ENCODE measurements at places on chromosomes 12 and 14.

DNA sequence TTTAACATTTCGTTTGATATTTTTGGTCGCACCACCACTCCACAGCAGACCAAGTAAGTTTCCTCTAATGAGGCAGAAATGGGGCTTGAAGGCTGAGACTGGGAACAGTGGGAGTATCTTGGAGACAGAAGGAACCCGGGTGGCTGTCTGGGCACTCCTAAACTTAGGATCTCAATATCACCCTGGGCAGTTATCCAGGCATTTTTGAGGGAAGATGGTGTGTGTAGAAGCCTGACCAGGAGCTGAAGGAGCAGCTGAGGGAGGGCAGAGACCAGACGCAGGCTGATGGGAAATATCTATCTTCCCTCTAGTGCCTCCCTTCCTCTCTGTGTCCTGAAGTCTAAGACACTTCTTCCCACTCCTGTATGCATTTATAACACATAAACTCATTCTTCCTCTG, 10.7 kb downstream of the MARS1 start:
- no peak for DNase-seq

DNA sequence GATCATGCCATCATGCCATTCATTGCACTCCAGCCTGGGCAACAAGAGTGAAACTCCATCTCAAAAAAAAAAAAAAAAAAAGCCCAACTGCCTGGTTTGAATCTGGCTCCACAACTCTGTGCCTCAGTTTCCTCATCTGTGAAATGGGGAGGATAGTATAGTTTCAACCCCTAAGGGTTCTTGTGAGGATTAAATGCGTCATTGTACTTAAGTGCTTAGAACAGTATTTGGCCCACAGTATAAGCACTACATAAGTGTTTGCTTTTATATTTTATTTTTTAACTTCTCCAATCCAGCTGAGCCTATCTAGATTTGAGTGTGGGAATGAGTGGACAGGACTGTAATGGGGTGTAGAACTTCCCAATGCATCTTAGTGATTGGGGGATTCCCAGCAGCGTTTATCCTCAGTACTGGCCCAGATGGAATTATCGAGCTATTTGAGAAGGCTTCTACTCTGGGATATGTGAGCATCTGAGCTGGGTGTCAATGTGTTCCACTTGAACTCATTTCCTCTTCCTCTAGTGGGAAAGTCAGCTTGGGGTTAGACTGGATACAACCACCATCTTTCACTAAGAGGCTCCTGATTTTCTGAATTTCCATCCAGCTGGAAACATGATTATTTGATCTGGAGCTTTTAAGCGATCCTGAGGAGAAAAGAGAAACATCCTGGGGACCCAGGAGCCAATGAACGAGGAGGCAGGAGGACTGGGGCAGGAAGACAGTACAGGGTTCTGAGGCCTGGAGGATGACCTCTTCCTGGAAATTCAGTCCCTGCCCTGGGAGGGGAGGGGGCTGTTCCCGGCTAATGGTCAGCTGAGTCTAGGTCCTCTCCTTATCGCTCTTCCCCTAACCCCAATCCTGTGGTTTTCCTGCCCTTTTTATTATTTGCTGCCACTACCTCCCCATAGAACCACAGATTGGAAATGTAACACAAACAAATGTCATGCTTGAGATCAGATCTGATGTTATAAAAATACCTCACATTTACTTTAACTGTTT, 9.3 kb upstream of the ESPL1 start:
- DNase-seq = no peak

DNA sequence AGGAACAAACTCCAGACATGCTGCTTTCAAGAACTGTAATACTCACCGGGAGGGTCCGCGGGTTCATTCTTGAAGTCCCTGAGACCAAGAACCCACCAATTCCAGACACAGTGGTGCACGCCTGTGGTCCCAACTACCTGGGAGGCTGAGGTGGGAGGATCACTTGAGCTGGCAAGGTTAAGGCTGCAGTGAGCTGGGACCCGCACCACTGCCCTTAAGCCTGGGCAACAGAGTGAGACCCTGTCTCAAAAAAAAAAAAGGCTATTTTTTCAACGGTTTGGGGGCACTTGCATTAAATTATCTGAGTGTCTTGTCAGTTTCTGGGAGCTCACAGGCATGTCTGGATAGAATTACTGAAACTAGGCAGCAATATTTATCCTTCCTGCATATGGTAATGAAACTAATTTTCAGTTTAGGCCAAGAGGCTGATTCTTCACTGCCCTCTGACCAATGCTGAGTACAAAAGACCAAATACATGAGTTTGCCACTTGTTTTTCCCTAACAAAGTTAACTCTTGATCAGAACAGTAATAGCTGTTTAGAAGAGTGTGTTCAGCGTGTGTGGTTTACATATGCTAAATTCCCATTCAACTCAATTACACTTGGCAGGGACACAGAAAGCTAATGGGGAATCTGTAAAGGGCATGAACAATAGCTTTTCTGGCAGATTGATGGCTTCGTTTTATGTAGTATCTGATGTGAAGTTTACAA, 65.8 kb upstream of the RASSF3 start:
- DNase-seq = peak; percentile 45

DNA sequence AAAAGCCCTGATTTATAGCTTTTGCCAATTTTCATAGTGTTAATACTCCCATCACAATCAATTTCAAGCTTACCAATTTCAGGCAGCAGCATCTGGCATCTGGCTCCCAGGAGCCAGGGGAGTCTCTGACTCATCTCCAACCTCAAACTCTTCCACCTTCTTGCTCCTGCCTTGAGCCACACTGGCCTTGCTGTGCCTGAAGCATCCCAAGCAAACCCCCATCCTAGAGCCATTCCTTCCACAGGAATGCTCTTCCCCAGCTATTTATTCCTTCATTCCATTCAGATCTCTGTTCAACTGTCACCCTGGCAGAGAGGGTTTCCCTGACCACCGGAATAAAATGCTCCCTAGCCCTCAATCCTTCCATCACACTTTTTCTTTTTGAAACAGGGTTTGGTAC, 13.9 kb upstream of the PPP1CC start:
- no peak for DNase-seq

GRCh38 chr12:106106061-106106566, 32.6 kb downstream of the NUAK1 start:
- no peak for DNase-seq

- DNase-seq = no peak
These were observed 2.5 kb upstream of the CCND2 start for GRCh38 chr12:4270831-4271716.

GRCh38 chr14:99734406-99735051, 50.4 kb downstream of the CYP46A1 start:
- no peak for DNase-seq

DNA sequence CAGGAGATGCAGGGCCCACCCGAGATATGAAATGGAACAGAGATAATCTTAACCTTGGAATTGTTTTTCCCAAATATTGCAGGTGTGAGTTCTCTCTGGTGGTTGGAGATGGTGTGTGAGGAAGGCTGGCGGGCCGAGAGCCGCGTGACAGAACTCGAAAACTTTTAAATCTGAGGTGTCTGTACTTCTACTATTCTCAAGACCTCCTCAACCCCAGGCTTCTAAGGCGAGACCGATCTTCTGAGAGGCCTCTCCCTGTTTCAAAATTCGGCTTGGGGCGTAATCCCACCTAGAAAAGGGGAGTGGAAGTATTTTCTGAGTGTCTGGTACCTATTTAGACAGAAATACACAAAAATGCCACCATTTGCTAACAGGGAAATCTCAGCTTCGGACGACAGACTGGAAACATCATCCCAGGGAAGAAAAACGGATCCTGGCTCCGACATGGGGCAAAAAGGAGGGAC, 611 bp downstream of the SARNP start:
- DNase-seq = no peak

GRCh38 chr12:20439626-20440025, 71.3 kb downstream of the PDE3A start:
- no peak for DNase-seq

DNA sequence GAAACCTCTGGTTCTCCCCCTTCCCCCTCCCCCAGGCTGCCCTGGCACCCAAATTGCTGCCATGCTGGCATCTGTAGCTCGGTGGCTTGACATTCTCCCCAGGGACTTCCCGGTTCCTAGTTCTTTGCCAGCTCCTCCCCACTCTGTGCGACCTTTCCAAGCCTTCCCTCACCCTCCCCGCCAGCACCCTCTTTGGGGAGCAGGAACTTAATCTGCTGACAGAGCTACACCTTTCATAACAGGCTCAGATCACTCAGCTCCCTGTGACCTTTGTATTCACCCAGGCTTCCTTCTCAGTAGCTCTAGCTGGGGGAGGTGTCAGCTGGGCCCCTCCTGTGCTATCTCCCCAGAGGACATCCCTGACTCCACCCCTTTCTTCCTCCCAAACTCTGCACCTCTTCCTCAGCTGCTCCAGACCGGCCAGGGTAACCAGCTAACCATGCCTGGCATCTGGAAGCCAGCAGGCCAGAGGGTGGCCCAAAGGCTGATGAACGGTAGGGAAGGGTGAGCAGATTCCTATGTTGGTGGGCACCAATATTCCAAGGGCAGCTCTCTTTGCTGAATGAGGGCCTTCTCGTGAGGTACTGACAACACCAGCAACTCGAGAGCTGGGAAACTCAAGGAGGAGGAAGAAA, 1.8 kb upstream of the COX14 start:
- no peak for DNase-seq

GRCh38 chr12:57816855-57817151, 1.7 kb downstream of the AVIL start:
- DNase-seq = no peak

- DNase-seq = peak; percentile 37
These were observed 8.2 kb upstream of the CCDC85C start for GRCh38 chr14:99612071-99612737.

DNA sequence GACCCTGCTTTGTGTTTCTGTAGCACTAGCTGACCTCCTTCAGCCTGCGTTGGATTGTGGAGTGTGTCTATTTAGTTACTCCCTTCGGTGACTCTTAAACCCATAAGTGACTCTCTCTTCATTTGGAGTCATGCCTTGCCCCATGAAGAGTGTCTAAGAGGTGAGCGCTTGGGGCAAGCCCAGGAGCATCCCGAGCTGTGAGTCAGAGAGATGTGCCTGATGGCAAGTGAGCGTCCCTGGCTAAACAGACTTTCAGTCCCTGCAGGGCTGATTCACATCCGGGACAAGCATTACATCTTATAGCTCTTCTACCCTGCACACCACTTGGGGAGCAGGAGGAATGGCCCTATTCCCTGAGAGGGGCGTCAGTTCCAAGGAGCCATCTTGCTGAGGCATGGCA, 24.3 kb upstream of the ATF1 start:
- no peak for DNase-seq

DNA sequence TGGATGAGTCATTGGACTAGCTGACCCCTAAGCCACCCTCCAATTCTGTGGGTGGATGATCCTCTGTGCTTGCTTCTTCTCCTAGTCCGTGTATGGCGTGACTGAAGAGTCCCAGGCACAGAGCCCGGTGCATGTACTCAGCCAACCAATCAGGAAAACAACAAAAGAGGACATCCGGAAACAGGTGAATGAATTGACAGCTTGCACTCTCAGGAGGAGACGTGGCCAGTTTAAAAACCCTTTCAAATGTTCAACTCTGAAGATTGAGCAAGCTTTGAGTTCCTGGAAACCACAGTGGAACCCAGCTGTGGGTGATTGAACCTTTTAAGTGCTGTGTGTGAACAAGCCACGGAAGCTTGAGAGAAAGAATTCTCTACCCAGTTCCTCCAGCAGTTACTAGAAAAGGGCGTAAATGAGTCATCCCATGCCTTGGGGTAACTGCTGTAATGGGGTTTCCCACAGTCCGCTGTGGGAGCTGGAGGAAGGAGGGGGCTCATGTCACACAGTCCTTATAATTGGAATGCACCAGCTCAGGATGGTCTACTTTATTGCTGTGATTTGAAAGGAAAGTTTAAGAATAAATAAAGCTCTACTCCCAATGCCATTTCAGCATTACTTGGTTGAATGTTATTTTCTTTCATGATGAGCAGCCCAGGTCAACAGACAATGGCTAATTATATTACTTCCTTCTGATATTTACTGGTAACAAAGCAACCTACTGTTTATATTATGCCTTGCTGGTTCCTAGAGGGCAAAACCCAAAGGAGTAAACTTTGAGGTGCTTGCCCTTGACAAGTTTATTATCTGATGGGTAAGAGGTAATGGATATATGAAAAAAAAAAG, 417.0 kb downstream of the DPF3 start:
- no peak for DNase-seq

DNA sequence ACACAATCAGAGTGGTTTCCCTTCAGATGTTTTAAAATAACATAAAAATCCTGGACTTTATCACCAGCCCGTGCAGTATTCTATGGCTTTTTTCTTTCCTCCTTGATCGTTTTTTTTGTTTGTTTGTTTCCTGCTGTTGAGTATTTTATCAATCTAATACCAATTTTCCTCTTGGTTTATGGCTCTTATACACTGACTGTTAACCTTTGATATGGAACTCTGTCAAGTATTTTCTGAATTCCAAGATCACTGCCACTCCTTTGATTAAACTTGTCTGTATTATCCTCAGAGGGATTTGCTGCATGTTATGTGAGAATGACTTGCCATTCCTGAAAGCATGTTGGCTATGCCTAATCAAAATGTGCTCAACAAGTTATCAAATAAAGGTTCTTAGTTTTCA, 88.4 kb downstream of the PELI2 start:
- no peak for DNase-seq

GRCh38 chr12:12883369-12884001, 7.9 kb upstream of the GPRC5A start:
- no peak for DNase-seq

GRCh38 chr12:52317468-52318052, 3.6 kb downstream of the KRT83 start:
- no peak for DNase-seq

DNA sequence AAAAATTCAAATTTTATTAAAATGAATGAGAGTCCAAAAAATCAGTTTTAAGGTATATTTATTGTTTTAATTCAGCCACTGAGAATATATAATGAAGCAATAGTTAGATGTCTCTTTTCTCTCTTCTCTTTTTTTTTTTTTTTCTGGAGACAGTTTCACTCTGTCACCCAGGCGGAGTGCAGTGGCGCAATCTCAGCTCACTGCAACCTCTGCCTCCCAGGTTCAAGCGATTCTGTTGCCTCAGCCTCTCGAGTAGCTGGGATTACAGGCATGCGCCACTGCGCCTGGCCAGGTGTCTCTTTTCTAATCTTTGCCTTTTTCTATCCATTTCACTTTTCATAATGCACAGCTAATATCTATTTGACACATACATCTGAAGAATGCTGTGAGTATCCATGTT, 307.1 kb upstream of the RGS6 start:
- DNase-seq = no peak

- no peak for DNase-seq
These were observed 323.7 kb upstream of the OR4E1 start for GRCh38 chr14:21997300-21997699.

DNA sequence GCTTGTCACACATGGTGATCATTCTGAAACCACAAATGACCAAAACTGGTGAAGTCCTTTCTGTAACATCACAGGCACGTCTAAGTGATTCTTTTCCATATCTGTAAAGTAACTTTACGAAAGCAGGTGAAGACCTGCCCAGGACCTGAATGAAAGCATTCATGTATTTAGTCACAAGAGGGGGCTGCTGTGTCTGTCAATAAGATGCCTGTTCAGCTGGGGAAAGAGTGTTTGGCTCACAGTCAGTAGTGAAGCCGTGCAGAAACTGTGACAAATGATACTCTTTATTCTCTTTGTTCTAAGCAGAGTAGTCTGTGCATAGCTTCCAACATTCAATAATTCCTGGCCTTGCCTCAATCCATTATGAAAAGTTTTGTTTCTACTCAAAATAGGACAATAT, 373.5 kb upstream of the OR4E1 start:
- DNase-seq = no peak

Measured in NCI-H1436 (cell line).